ENCODE measurements at places on chromosomes 4 and X.

DNA sequence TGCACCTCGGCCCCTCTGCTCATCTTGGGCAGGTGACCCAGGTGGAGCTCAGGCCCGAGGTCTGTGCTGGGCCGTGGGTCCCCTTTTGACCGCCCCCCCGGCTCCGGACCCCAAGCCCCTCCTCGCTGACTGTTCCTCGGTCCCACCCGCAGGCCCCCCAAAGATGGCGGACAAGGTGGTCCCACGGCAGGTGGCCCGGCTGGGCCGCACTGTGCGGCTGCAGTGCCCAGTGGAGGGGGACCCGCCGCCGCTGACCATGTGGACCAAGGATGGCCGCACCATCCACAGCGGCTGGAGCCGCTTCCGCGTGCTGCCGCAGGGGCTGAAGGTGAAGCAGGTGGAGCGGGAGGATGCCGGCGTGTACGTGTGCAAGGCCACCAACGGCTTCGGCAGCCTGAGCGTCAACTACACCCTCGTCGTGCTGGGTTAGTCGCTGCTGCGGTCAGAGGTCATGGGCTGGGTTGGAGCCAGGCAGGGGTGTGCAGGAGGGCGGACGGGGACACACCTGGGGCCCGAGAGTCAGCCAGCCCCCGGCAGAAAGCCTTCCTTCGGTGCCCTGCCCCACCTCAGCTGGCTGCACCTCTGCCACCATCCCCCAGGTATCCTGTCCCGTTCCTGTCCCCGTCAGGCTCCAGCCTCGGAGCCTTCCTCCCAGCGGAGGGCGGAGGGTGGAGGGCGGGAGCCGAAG lies 10.8 kb downstream of the FGFRL1 start:
- no peak for DNase-seq

DNA sequence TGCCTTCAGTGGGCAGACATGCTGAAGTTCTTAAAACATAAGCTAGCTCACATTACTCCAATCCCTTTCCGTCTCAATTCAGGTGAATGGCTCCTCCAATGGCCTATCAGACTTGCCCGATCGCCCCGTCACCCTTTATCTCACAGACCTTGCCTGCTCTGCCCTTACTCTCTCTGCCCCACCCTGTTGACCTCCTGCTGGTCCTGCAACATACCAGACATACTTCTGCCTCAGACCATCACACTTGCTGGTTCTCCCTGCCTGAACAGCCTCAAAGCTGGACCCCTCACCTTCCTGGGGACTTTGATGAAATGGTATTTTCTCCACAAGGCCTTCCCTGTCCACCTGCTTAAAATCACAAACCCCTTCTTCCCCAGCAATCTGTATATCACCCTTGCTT lies 340.1 kb upstream of the NR3C2 start:
- no peak for DNase-seq

- DNase-seq = no peak
Measured at GRCh38 chr4:106195435-106195950, 120.5 kb downstream of the TBCK start.

DNA sequence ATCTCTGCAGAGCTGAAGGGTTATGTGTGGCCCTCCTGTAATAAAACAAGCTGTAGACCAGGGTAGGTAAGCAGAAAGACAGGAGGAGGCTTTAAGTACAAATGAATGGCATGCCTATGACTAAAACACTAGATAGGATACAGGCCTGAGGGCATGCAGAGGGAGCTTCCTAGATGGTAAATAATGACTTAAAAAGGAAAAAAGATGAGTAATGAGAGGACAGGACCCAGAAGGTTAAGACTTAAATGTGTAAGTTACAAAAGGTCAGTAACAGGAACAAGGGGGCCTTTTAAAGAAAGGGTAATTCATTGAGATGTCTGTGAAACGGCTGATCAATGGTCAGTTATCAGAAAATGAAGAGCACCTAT lies 194.8 kb downstream of the SOWAHB start:
- DNase-seq = no peak

GRCh38 chrX:65587616-65588526 lies 53.3 kb upstream of the LAS1L start:
- DNase-seq = peak; percentile 21

DNA sequence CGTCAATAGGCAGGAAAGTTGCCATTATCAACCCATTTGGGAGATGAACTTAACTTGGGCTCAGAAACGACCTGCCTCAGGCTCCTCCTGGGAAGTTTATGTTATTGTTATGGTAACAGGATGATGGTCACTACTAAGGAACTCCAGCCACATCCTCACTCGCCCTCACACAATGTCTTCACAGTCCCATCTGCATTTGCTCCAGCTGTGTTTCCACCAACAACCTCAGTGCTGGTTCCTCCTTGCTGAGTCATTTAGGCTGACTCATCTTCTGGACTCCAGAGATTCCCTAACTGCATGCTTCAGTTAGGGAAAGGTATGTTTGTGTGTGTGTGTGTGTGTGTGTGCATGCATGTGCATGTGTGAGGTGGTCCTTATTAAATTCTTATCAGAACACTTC lies 293.4 kb upstream of the BOD1L1 start:
- peak; percentile 99 for DNase-seq
